HS-27A (cell line): ENCODE measurements at places on chromosomes 3 and 15.
A peak's percentile ranks its signal among the peaks of the same experiment; 100 is the strongest.

- DNase-seq, result no peak
Observed at GRCh38 chr3:55826731-55827496, 339.8 kb upstream of the WNT5A start.

DNA sequence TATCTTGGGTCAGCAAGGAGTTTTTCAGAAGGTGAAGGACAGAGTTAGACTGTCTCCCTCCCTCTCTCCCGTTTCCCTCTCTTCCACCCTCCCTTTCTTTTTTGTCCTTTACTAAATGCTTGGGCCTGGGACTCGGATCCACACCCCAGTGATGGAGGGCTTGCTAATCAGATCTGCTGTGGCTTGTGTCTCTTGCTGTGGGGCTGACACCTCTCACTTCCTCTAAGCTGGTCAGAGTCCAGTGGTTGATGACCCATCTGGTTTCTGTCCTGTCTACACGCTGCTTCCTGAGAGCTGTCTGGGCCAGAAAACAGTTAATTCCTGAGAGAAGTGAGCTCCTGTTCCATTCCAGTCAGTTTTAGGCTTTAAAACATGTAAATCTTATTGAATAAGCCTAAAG is 849 bp downstream of the TRAK1 start:
- no peak for DNase-seq

DNA sequence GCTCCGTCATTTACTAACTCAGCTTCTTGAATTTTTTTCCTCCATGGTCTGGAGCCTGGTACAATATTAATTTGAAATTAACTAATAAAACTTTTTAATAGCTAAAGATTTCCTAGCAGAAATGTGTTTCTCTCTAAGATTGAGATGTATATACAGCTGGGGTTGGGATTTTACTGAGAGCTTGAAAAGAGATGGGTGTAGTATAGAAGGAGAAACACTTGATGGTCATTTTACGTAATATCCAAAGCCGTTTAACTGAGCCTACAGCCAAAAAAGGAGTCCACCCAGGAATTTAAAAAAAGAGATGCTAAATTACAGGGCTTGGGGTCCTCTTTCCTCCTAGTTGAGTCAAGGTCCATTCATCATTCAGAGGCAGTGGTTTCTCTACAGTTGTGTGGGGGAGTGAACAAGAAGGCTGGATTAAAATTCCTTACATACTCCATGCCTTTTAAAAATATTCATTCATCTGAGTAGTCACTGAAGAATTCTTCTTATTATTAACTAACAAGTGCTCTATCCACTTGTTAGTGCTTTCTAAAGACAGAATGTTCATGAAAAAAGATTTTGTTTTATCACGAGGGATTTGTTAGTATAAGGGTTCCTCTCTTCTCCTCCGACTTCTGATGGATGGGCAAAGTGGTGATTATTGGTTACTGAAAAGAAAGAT is 255.3 kb upstream of the IL12A start:
- DNase-seq, result peak; percentile 89

DNA sequence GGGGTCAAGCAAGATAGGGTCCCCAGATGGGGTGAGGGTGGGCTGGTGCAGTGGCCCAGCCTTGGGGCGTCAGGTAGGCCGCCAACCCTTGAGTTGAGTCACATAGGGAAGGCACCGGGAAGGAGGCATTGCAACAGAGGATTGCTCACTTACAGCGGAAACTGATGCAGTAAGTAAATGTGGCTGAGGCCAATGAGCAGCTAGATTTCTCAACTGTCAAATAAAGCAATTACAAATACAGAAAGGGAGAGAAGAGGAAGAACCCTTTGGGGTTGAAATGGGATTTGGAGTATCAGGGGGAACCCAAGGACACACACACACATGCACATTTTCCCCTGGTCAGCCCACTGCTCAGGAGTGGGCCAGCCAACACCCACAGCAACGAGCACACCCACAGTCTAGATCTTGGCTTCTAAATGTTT is 44.0 kb downstream of the CHSY1 start:
- DNase-seq, result no peak

DNA sequence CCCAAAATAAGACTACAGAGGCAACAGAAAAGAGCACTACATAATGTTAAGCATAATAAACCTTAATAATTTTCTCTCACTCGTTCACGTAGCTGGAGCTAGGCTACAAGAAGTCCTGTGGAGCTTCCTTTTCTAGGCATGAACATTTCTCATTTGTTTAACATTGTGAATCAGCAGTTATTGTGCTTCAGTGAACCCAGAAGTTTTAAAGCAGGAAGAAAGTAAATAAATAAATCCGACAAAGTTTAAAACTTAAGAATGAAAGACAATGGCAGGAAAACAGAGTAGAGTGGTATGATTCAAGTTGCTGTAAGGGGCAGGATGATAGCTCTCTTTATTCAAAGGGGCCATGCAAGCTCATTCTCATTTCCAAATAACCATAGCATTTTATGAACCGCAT is 191.8 kb downstream of the LSAMP start:
- DNase-seq, result no peak

- no peak for DNase-seq
Observed at GRCh38 chr3:64623125-64623524, 64.7 kb downstream of the ADAMTS9 start.

DNA sequence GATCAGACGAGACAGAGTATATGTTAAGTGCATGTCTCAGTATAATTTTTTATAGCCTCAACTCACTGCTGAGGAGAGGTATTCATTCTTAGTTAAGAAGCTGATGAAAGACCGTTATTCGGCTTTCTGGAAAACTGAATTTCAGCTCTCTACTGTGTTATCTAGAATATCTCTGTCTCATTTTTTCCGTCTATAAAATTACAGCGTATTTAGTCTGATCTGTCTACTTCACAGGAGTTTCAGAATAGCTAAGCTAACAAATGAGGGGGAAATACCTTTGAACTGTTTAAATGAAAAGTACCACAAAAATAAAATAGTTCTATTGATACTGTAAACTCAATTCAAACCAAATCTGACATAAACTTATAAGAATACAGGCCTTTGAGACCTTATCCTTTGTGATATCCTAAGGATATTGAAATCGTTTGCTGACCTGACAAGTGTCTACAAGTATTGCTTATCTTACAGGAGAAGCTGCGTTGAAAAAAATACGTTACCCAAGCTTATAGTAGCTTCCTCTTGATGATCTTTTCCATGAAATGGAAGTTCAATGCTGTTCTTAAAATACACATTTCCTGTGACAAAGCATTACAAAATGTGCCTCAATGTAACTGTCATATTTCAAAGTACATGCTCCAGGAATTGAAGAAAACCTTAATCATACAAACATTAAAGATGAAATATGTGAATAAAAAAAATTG is 104.6 kb downstream of the IL1RAP start:
- DNase-seq, result no peak

DNA sequence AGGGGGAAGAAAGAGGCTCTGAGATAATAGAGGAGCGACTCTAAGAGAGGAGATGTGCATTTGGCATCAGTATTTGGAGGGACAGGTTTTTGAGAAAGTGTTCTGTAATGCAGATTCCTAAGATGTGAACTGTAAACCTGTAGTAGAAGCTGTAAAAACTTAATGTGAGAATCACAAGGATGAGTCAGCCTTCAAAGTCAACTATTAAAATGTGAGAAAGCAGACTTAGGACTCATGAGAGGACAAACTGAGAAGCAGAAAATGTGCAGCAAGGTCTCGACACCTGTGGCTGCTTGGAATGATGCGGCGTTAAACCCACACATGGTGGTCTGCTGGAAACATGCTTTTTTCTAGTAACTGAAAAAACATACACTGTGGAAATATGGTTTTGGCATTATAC is 36.0 kb downstream of the USP13 start:
- no peak for DNase-seq

GRCh38 chr3:67640023-67640660 is 14.3 kb downstream of the SUCLG2 start:
- no peak for DNase-seq

DNA sequence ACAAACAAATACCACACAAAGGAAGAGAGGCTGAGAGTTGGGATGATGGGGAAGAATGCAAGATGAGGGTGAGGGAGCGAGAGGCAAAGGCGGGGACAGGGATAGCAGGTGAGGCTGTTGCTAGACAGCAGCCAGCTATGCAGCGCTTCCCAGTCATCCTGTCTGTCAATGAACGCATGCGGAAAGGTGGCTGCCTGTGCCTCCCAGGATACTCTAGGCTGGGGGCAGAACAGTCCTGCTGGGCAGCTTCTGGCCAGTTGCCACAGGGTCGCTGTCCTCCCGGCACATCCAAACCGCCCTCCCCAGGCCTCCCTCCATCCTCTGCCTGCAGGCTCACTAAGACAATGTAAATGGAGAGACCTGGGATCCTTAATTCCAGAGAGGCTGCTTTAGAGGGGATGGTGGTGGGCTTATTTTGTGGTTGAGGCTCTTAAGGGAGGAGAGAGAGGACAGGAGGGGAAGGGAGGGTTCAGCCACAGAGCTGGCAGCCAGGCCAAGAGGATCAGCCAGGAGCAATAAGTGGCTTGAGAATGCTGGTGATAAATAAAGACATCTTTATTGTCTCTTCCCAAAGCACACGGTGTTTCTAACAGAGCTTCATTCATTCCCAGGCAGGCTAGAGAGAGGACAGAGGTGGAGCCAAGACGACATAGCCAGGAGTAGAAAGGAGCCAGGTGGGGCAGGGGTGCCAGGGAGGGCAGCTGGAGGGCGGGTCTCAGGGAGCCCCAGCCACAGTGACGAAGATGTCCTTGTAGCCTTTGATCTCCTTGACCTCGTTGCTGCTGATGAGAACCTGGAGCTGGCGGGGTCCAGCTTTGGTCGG is 9.2 kb upstream of the TGM5 start:
- DNase-seq, result no peak

DNA sequence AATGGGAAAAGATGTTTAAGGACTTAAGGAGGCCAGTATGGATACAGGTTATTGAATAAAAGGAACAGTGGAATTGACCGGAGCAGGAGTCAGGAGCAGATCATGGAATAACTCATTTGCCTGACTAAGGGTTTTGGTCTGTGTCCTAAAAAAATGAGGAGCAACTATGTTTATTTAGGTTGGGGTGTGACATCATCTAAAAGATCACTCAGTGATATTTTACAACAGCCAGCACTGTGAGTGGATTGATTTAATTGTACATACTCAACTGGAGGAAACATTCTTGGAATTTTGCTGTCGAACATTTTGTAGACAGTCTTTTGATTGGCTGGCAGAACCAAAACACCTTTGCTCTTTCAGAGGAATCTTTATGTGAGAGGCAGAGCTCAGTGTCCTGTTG is 348.6 kb upstream of the CDIN1 start:
- DNase-seq, result no peak

GRCh38 chr3:183477801-183478456 is 49.5 kb upstream of the MCF2L2 start:
- DNase-seq, result no peak

DNA sequence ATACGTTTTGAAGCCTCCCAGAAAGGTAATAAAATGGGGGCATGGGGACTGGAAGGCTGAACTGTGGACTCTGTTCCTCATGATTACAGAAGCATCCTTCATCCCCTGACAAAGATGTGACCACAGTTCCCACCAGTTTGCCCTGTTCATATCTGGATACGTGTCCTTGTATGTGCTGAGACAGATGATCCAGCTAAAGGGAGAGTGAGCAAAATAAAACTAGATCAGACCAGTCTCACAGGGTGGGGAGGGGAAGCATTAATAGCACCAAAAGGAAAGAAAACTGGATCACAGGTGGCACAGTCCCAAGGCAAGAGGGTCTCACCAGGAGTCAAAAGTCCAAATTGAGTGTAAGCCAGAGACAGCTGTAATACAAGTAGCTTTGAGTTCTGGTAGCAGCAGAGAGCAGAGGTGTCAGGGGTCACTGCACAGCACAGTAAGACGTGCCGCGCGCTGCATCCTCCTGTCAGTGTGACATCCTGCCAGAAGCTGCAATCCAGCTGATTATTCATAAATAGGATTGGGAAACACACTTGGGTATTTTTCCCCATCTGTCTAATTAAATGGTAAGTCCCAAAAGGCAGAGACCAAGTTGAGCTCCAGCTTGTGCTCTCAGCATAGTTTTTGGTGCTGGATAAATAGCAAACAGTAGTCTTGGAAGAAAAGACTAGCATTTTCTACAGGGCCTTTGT is 560.0 kb upstream of the CFAP20DC start:
- DNase-seq, result no peak

GRCh38 chr15:57684491-57685151 is 21.9 kb upstream of the POLR2M start:
- no peak for DNase-seq

- no peak for DNase-seq
Observed at GRCh38 chr3:197847866-197848401, 56.9 kb downstream of the LRCH3 start.

DNA sequence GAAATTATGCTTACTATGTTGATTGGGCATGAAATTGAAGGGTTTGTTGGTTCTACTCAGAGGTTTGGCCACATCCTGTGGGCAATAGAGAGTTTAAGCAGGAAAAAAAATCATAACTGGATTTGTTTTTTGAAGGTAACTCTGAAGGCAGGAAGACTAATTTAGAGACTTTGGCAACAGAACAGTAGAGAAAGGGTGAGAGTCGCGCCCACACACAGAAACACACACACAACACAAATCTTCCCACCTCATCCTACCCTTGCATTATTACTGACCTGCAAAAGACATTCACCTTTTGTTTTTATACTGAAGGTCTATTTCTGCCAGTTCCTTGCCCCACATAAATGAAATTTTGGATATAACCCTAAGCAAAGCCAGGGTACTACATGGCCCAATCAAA is 270.6 kb downstream of the TBL1XR1 start:
- DNase-seq, result no peak

DNA sequence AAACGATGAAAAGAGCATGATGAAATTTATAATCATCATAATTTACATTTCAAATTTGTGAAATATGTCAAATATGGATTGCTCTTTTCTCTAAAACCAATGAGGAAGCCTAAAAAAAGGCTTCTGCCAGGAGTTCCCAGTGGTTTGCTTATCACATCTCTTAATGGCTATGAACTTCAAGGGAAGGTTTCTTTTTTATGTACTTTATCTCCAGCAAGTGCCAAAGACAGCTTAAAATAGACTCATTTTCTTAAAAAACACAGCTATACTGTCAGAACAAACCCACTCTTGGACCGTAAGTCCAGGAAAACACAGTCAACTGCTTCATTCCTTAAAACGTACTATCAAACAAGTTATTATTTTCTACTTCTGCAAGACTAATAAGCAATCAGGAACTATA is 80.2 kb downstream of the DLG1 start:
- no peak for DNase-seq

GRCh38 chr3:29850641-29851040 is 569.8 kb downstream of the RBMS3 start:
- no peak for DNase-seq

DNA sequence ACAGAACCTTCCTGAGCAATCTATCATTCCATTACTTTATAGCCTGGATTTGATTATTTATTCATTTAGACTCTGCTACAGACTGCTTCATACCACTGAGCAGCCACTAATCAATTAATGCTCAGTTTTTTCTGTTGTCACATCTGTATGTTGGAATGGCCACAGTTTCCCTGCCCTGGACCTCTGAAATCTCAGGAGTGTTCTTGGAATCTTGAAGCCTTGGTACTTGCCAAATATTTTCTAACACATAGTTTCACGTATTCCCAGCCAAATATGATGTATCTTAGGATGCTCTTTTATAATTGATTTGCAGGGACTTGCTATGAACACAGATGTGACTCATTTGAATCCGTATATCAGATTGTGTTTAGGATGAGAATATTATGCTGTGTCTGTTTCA is 225.8 kb downstream of the TAFA4 start:
- DNase-seq, result no peak
